ENCODE measurements at places on chromosomes 12 and 14.

DNA sequence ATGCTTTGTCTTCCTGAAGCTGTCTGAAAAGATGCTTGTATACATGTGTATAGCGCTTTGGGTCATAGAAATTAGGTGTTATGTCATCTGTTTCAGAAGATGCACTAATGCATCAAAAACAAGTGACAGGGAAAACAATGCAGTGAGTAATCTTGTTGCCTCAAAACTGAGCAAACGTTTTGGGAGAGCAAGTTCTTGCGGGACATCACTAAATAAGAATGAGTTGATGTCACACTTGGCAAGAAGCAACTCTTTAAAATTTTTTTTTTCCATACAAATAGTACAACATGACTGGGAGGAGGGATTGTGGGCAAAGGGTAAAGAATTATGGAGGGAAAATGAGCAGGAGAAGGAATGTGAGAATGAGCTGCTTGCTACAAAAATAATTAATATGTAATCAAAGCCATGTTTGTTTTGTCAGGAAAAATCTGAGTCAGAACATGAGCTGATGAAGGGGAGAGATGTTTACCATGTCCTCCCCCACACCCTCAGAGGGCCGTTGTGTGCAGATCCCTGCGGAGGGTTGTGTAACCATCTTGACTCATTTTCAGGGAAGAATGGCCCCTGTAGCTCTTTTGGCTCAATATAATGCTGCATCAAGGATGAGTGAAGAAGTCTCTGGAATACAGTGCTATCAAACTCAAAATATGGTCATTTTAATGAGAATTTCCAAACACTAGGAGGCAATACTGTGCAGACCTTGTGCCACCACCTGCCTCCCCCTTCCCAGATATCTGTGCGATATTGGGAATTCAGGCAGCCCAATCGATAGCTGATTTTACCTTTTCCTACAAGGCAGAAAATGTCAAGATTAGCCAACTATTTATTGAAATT, 41.4 kb downstream of the BORCS5 start:
- DNase-seq, result no peak

DNA sequence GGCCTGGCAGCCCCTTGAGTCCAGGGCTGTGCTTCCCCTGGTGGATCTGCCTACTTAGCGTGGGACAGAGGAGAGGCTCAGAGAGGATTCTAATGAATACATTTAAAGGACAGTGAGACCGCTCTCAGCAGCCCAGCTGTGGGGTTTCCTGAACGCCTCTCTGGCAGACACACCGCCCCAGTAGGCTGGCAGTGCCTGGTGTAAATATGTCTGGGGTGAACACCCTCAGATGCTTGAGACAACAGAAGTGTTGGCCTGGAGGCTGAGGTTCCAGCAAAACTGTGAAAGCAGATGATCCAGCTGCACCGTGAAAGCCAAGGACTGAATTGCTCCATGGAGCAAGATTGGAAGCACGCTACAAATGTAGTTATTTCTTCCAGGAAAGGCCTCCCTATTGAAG, 55.1 kb downstream of the LRRC74A start:
- no peak for DNase-seq

- no peak for DNase-seq
Observed at GRCh38 chr12:442235-442884, 17.4 kb upstream of the B4GALNT3 start.

GRCh38 chr14:97703006-97703760, 906.0 kb downstream of the VRK1 start:
- no peak for DNase-seq

- no peak for DNase-seq
Observed at GRCh38 chr14:54253195-54253947, 143.4 kb upstream of the CDKN3 start.

- no peak for DNase-seq
Observed at GRCh38 chr12:131764738-131765137, 53.8 kb downstream of the SFSWAP start.

GRCh38 chr12:42468341-42468821, 121.2 kb downstream of the PRICKLE1 start:
- no peak for DNase-seq

- no peak for DNase-seq
Observed at GRCh38 chr14:42353315-42353714, 746.6 kb downstream of the LRFN5 start.

GRCh38 chr12:69908203-69908602, 83.2 kb downstream of the MYRFL start:
- no peak for DNase-seq

DNA sequence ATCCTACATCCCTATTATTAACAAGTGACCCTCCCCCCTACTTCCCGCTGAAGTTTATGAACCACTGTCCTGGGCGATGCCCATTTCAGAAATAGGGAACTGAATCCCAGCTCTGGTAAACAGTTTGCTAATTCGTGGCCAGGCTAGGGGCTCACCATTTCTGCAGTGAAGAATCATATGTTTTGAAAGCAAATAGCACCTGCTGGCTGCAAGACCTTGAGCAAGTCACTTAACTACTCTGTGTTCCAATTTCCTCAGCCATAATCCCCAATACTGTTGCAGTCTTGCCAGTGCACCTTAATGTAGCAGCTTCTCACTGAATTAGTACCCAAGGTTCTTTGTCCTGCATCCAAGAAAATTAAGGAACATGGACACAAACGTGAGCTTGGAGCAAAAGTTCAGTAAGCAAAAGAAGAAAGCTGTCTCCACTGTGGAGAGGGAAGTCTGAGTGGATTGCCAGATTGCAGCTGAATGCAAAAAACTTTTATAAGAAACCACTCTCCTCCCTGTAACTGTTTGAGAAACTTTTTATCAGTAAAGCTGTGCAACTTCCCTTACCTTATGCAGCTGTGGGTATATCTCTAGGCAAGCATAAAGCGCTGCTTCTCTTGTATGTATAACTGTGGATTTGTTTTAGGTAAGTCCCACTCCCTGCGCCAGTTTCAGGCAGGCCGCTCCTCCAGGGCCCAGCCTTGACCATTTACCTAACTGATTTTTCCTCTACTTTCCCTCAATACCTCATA, 824 bp downstream of the OAS1 start:
- no peak for DNase-seq

DNA sequence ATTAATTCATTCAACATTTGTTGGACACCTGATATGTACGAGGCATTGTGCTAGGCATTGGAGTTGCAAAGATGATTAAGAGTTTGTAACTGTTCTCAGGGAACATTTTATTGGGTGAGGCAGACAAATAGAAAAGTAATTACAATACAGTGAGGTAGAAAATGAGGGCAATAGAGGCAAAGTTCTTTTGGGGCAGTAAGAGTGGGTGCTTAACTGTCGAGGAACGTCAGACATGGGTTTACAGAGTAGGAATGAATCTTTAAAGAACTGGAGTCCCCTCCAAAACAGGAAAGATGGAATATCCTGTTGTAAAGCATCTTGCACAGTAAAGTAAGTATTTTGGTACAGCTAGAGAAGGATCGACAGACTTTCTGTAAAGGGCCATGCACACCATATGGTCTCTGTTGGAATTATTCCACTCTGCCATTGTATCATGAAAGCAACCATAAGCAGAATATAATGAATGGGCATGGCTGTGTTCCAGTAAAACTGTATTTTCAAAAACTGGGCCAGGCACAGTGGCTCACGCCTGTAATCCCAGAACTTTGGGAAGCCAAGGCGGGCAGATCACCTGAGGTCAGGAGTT, 9.1 kb downstream of the CREBL2 start:
- DNase-seq, result no peak

DNA sequence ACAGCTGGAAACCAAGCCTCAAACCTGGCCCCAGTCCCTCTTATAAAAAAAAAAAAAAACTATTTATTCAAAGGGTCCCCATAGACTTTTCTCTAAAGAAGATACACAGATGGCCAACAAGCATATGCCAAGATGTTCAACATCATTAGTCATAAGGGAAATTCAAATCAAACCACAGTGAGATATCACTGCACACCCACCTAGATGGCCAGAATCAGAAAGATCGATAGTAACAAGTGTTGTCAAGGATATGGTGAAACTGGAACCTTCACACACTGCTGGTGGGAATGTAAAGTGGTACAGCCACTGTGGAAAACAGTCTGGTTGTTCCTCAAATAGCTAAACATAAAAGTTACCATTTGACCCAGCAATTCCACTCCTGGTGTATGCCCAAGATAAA, 5.9 kb upstream of the NFYB start:
- no peak for DNase-seq

All from NCI-H187 (cell line).